HFFc6 (cell line): ENCODE measurements at places on chromosomes 5 and 9.

DNA sequence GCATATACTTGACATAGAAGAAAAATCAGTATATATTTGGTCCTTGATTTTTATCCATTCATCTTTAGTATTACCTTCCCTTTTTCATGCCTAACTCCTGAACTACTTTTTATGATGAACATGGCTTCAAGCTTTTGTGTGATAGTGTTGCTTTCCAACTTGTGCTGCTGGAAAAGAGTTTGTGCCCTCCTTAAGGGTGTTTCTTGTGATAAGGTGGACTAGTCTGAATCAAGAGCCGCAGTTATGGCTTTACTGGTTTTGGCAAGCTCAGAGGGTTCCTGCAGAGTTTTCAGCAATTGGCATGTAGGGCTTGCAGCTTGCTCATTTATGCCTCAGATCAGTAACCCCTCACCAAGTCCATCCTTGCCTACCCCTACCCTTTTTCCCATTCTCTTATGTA, 20.5 kb downstream of the POLR3G start:
- no peak for DNase-seq

DNA sequence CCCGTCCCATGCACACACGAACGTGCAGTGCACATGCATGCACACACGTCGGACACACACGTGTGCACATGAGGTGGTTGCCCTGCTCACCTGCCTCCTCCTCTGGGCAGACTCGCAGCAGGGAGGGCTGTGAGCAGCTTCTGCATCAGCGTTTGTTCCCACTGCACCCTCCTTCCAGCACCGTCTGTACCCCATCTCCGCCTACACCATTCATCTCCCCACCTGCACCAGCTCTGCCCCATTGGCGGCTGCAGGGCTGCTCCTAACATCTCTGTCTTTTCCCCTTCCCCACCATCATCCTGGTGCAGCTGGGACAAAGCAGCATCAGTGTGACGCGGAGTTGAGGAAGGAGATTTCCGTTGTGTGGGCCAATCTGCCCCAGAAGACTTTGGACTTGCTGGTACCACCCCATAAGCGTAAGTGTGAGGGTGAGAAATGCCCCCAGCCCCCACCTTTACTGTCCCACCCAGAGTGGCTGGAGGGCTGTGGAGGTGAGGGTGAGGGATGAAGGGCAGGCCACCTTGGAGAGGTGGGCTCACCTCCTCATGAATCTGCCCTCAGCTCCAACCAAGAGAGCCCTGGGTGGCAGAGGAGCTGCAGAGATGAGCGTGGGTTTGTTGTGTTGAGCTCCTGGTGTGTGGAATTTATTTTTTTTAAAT, 234.6 kb downstream of the CACNA1B start:
- DNase-seq, result no peak

- no peak for DNase-seq
Observed at GRCh38 chr5:133562554-133562953, 49.8 kb downstream of the FSTL4 start.

DNA sequence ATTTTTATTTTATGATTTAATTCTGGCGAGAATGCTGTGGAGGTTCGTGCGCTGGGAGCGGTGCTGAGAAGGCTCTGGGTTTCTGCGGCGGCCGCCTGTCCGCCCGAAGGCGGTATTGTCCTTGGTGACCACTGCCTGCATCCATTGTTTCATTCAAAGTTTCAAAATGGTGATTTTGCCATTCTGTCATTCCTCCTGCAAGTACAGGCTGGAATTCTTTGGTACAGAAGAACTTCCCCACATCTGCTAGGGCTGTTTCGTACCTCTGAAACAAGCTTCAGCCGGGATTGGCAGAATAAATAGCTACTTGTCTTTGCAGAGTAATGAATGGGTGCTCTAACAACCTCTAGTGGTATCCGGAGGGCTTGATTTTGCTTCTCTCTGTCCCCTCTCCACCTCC, 112.6 kb upstream of the CACNA1B start:
- DNase-seq, result no peak

DNA sequence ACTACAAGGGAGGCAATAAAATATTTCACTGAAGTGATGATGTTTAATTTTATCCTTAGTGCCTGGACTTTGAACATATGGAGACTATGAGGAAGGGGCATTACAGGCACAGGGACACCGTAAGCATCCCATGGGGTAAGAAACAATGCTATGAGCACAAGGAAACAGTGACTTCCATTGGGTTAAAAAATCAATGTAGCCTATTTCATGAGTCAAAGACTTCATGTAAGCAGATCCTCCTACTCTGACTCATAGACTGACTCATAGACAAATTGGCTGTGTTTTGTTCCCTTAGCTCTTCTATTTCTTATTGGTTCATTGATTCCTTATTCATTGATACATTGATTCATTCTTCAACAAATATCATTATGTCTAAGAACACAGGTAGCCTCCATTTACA, 351.0 kb downstream of the PRELID2 start:
- DNase-seq, result peak; percentile 67

DNA sequence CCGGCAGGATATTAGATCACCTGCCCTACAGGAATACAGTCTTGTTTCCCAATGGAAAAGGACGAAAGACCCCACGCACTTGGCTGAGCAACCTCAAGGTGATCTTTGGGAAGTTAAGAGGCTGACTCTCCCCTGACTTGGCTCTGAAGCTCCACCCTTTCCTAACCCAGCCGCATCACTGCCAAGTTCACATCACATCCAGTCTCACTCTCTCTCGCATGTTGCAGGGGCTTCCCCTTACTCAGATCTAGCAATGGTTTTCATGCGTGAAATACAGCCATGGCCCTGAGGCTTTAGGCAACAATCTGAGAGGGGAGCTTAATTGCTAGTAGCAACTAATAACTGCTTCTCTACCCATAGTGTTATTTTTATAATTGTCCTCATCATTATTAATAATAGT, 211.6 kb downstream of the DOCK8 start:
- no peak for DNase-seq

DNA sequence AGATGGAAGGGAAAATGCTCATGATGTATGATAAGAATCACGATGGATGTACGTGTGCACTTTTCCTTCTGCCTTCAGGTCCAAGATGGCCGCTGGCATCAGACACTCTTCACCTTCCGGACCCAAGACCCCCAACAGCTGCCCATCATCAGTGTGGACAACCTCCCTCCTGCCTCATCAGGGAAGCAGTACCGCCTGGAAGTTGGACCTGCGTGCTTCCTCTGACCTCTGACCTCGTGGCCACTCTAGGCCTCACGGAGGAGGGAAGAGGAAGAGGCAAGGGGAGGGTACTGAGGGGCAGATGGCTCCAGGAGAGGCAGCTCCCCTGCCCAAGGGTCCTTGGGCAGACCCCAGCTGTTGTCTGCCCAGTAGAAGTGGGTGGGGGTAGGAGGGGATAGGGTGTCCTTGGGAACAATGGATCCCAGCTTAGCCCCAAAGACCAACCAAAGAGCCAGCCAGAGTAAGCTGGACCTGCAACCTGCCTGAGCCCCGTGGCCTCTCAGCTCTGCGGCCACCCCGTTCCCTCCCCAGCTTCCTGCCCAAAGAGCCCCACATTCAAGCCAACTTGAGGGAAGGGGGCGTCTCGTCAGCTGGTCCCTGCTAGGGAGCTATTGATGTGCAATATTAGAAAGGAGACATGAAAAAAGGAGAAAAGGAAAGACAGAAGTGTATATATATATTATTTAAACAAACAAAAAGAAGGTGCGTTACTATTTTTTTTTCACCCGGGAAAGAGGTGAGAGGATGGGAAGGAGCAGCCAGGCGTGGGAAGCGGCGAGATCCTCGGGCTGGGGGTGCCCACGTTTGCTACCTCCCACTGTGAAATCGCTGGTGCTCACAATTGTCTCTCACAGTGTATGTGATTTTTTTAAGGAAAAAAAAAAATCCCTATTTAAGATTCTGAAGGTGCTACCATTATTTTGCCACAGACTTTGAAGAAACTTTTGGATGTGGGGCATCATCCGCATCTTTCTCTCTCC, 12.1 kb upstream of the ORM1 start:
- DNase-seq, result no peak
